NCI-H2029 treated with DMSO at 0.1 percent for 48 hours (cell line): ENCODE measurements at places on chromosomes 6 and 20.

- no peak for DNase-seq
These were observed 675.7 kb upstream of the AGPAT4 start for GRCh38 chr6:161949531-161949930.

DNA sequence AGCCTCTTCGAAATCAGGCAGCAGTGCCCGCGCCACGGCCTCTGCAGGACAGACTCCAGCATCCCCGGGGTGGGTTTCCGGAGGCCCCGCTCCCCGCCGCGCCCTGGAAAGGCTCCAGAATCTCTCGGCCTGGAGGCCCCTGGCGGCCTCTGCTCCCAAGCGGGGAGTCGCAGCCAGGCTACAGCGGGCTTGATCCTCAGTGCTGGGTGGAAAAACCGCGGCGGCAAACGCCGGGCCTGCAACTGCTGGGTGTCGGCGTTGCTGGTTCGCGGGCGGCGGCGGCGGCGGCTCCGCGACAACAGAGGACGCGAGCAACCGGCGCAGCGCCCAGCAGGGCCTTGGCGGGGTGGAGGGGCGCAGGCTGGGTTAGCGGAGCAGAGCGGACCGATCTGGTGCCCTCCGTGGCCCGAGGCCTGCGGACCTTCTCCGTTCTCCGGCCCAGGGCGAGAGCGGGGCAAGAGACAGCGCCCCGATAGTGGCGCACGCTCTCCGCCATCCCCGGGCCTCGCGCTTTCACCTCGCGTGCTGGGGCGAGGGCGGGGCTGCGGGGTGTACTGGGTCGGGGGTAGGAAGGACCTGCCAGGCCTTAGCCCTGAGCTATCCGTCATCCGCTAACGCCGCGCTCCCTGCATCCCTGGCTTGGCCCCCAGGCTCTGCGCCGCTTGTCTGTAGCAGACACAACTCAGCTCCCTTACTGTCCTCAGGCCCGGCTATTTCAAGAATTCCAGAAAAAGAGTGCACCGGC is 3.4 kb upstream of the ZNF292 start:
- peak; percentile 26 for DNase-seq

GRCh38 chr6:21074484-21074883 is 519.1 kb upstream of the SOX4 start:
- DNase-seq, result no peak

GRCh38 chr6:114323784-114324183 is 19.0 kb downstream of the HS3ST5 start:
- no peak for DNase-seq

- no peak for DNase-seq
These were observed 219.5 kb downstream of the TFAP2C start for GRCh38 chr20:56848561-56848960.

DNA sequence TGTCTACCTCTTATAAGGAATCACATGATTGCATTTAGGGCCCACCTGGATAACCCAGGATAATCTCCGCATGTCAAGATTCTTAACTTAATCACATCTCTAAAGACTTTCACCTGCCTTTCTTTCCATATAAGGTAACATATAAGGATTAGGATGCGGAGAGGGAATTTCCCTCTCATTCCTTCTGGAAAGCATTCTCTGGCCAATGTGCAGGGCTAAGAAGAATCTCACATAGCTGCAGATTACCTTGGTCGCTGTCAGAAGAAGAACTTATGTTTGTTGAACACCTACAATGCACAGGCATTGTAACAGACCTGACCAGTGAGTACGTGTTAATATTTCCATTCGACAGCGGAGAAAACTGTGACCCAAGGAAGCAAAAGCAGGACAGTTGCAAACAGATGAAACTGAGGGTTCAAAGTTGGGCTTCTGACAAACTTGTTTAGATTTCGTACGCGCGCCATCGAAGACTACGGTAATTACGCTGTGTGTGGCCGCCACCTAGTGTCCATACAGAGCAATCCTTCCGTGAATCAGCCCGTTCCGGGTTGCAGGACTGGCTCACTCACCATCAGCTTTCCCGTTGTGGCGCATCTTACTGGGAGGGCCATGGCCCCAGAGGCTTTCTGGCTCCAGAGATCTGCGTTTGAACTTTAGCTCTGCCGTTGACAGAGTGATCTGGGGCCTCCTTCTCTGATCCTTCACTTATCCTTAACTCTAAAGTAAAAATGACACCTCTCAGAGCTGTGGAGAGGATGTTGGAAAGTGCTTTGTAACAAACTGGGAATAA is 9.5 kb downstream of the C20orf202 start:
- DNase-seq, result peak; percentile 23

- no peak for DNase-seq
These were observed 604.7 kb upstream of the CITED2 start for GRCh38 chr6:139979021-139979725.

DNA sequence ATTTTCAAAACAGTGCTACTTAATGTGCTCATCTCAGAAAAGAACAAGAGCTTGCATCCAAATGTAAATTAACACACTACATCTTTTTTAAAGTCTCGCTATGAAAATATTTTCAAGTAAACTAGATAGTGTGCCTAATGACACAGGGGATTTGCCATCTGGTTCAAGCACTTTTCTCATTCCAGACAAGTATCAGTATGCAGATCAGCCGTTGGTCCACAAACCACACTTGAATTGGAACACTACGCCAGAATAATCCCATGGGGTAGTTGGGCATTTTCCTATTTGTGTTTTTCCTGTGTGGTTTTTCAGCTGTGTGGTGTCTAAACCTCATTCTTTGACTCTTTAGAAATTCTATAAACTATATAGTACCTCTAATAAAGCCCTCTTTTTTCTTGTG is 256.2 kb downstream of the EPHA7 start:
- no peak for DNase-seq

- no peak for DNase-seq
These were observed 9.8 kb downstream of the ZFP64 start for GRCh38 chr20:52181766-52182165.

DNA sequence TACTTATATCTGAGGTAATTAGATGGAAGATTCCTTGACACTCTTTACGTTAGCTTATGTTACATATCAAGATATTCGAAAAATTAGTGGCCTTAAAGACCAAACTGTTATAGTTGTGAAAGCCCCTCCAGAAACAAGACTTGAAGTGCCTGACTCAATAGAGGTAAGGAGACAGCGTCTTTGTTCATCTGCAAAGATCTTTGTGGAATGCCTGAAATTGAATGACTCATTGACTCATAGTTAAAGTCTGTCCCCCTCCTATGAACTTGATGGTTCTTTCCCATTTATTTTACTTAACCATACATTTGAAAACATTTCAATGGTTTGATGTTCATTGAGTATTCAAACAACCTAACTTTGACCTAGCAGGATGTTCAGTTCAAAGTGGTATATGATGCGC is 47.6 kb upstream of the CDKAL1 start:
- no peak for DNase-seq

GRCh38 chr6:39521958-39522357 is 199.5 kb upstream of the KCNK16 start:
- DNase-seq, result no peak

DNA sequence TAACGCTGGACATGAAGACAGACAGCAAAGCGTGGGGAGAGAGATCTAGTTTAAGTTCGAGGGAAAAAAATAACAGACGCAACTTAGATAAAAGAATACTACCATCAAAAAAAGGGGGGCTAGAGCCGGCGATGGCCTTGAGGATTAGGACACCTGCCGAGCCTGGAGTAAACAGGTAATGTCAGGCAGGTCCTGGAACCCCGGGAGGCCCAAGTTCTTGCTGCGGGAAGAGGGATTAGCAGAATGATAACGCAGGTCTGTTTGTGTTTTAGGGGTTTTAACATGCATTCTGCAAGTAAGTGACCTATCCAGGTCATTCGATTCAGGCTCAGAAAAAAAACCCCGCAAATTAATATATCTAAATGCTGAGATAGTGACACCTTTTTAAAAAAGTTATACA is 754 bp upstream of the TMEM170B start:
- DNase-seq, result peak; percentile 65

- DNase-seq, result no peak
These were observed 83.4 kb downstream of the TCP11 start for GRCh38 chr6:35057449-35058357.

DNA sequence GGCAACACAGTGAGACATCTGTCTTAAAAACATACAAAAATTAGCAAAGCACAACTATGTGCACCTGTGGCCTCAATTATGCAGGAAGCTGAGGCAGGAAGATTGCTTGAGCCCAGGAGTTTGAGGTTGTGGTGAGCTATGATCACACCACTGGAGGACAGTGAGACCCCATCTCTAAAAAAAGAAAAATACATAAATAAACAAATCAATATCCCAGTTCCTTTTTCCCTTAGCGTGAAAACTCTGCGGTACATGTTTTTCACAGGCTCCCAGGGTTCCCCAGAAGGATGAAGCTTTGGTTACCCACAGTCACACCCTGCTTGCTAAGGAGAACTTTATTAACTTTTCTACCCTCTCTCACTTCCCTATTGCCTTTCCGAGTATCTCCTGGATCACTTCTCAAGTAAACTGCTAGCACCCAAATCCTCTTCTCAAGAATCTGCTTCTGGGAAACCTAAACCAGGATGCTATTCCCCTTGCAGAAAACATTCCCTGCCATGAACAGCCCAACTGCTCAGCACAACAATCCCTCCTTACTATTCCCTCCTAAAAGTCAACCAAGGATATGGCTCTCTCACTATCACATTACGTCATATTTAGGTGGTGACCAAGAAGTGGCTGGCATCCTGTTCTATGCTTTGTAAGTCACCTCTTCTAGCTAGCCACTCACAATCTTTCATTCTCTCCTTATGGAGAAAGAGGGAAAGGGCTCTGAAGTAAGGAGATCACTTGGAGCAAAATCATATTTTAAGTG is 122.4 kb downstream of the IPCEF1 start:
- DNase-seq, result no peak

GRCh38 chr6:12277386-12277785 is 12.8 kb upstream of the EDN1 start:
- DNase-seq, result no peak

GRCh38 chr6:30565772-30566171 is 5.5 kb upstream of the ABCF1 start:
- DNase-seq, result no peak

GRCh38 chr6:3398755-3399696 is 57.8 kb downstream of the SLC22A23 start:
- DNase-seq, result no peak

- no peak for DNase-seq
These were observed 121.5 kb downstream of the NCOA3 start for GRCh38 chr20:47623206-47623605.

- no peak for DNase-seq
These were observed 214.2 kb upstream of the SUPT3H start for GRCh38 chr6:45591890-45592289.

DNA sequence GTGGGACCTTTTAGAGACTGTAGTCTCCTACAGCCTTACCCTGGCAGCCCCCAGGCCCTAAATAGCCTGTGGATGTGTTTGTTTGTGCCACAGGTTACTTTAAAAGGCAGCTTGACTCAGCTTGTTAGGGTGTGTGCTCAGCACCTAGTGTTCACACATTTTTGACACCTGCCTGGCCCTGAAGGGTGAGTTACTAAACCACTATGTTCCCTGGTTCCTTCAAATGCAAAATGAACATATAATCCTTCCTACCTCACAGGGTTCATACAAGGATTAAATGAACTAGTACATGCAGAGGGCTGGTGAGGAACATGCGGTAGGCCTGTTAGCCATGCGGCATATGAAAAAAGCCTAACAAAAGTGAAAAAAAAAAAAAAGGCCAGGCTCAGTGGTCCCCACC is 14.9 kb upstream of the TFAP2C start:
- DNase-seq, result no peak

GRCh38 chr20:57188576-57189079 is 77.8 kb downstream of the BMP7 start:
- no peak for DNase-seq

- no peak for DNase-seq
These were observed 254.8 kb upstream of the CHD6 start for GRCh38 chr20:41872930-41873329.

- DNase-seq, result peak; percentile 47
These were observed 156.8 kb downstream of the DNAH8 start for GRCh38 chr6:38871741-38872568.

GRCh38 chr6:28953585-28954258 is 29.9 kb upstream of the TRIM27 start:
- DNase-seq, result no peak

- DNase-seq, result no peak
These were observed 511.6 kb downstream of the CDH26 start for GRCh38 chr20:60469829-60470228.

DNA sequence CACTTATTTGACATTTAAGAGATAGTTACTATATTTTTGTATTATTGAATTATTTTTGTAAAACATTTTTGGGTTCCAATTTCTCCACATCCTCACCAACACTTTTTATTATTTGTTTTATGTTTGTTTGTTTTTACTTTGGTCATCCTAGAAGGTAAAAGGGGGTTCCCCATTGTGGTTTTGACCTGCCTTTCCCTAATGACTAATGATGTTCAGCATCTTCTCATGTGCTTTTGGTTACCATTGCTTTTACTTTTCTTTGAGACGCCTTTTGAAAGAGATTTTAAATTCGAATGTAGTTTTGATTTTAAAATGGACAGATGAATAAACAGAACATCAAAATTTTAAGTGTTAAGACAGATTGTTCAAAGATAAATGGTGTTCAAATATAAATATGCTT is 46.9 kb downstream of the AK9 start:
- no peak for DNase-seq

GRCh38 chr6:141261672-141262060 is 871.1 kb upstream of the GJE1 start:
- DNase-seq, result no peak

DNA sequence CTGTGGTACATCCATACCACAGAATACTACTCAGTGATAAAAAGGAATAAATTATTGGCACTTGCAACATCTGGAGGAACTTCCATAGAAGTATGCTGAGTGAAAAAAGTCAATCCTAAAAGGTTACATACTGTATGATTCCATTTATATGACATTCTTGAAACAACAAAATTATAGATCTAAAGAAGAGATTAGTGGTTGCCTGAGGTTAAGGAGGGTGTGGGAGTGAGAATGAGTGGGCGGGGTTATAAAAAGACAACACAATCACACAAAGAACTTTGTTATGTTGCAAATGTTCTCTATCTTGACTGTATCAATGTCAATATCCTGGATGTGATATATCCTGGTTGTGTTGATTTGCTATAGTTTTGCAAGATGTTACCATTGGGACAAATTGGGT is 21.2 kb downstream of the SNRPB start:
- DNase-seq, result no peak

- no peak for DNase-seq
These were observed 21.7 kb upstream of the MRPS10 start for GRCh38 chr6:42239333-42239732.

DNA sequence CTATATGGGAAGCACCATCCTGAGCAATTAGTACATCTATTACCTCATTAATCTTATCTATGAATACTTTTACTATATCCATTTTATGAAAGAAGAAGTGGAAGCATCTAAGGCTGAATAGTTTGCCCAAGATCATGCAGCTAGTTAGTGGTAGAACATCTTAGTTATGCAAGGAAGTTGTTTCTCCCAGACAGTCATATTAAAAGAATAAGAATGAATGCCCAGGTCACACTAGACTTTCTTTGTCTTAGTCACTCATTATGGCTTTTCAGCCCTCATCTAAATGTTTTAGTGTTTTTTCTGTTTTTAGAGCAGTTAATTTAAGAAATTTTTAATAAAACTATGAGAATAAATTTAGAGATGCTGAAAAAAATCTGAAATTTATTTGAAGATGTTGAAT is 517.5 kb downstream of the CDKAL1 start:
- DNase-seq, result no peak
